ENCODE measurements at places on chromosomes 12 and 14.

- DNase-seq = no peak
These were observed 69.1 kb downstream of the TNFAIP2 start for GRCh38 chr14:103192246-103192840.

GRCh38 chr12:75481013-75481705 is 604 bp downstream of the GLIPR1 start:
- DNase-seq = no peak

DNA sequence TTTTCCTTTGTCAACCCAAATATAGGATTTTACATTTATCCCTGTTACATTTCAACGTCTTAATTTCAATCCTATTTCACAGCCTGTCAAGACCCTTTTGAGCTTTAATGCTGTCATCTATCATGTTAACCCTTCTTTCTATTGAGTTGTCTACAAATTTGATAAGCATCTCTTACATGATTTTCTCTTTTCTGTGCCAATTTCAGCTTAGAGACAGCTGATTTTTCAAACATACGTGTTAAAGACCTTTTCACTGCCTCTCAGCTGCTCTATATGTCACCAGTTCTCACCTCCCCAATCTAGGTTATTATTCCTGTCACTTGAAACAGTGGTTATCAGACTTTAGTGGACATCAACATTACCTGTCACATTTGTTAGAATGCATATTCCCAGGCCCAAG is 181.3 kb downstream of the GXYLT1 start:
- no peak for DNase-seq

GRCh38 chr12:21538061-21538653 is 12.1 kb downstream of the SPX start:
- DNase-seq = no peak

GRCh38 chr14:77544571-77544970 is 46.0 kb upstream of the ISM2 start:
- DNase-seq = no peak

GRCh38 chr14:74475678-74476077 is 17.4 kb downstream of the NPC2 start:
- DNase-seq = no peak

DNA sequence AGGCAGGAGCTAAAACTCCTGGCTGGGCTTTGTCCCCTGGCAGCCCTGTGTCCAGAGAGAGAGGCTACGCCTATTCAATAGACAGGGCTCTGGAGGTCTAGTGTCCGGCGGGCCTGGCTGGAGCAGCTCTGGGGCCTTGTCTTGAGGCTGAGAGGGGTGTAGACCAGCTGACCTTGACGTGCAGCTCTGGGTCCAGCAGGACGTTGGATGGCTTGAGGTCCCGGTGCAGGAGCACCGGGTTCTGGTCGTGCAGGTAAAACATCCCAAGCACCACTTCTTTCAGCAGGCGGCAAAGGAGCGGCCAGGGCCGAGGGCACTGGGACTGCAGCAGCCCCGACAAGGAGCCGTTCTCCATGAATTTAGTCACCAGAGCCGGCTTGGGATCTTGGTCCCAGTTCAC is 948 bp downstream of the RIPK3 start:
- no peak for DNase-seq

GRCh38 chr14:41362139-41362538 is 244.5 kb upstream of the LRFN5 start:
- DNase-seq = no peak

DNA sequence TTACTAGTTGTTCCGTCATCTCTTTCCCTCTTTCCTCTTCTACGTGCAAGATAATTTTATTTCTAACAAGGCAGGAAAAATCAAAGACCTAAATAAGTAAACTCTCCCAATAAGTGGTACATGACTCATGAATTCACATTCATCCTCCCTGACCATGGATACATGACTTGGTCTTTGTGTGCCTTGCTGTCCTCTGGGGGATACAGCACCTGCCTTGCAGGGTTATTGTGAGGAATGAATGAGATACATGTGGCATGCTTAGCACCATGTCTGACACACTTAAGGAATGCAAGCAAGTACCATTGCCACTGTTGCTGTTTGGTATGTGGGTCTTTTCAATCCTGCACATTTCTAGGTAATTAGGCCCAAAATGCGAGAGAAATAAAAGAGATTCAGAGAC is 208.4 kb downstream of the DPF3 start:
- DNase-seq = no peak

DNA sequence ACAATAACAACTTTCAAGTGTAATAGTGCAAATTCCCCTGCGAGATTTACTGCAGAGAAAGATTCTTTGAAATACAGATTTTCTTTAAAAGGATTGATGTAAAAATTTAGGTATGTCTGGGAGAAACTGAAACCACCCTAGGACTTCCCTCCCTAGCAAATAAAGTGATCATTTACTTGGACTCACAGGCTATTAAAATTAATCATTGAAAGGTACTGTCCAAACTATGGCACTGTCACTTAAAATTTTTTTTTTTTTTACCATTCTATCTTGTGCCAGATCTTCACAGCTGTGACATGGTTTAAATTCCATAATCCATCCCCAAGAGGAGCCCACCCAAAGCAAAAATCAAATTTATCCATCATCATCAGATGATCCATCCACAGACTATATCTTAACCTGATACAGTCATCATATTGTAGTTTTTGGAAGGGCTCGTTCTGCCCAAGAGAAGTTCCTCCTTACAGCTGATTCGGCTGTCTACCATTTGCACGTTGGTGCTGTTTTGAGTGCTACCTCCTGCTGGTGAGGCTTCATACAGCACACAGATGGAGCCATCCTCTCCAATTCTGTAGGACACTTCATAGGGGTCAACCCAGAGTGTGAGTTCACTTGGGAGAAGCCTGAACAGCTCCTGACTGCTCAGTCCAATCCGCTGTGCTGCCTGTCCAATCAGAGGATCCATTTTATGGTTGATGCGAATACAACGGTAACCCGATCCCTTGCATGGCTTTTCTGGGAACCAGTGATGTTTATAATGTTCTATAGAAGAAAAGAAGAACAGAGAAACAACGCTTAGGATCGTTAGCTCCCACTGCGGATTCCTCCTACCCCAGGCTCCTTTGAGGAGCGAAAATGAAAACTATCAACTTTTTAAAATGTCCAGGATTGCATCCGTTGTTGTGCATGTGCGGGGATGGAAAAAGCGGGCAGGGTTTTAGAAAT is 1.7 kb downstream of the BTG1 start:
- DNase-seq = peak; percentile 57

DNA sequence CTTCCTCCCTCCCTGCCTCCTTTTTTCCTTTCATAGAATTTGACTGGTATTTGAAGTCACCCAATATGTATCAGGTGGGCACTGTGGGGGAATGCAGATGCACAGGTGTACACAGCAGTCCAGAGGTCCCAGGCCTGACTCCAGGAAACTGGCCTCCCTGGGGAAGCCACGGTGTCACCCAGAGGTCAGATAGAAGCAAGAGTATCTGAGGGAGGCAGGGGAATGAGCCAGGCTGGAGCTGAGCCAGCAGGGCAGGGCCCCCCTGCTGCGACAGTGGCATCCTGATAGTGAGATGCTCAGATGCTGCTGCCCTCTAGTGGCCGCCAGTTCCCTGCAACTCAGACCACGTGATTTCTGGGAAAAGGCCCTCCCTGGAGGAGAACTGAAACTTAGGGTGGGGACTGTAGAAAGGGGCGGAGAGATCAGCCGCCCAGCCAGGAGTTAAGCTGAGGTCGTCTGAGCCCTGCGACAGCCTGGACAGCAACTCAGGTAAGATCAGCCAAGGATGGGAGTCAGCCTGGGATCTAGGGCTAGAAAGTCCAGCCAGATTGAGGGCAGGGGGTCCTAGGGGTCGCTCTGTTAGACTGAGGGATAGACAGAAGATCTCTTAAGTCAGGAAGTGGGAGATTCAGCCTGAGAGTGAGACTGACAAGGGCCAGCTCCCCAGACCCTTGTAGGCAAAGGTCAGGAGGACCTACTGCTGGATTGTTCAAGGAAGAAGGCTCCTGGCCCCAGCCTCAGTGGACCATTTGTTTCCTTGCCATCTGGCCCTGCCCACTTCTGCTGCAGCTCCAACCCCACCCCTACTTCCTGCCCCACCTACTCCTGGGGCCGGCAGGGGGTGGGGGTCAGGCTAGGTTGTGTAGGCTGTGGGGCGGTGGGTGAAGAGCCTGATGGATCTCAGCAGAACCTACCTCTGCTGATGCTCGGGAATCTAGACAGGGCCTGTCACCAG is at the start of gene IRF9:
Gene IRF9, plus strand, starts transcription at position 416 of the 955 bp plus-strand sequence. CDS start 880 bp downstream, outside the sequence.
- peak; percentile 100 for DNase-seq

- no peak for DNase-seq
These were observed 197.3 kb upstream of the CPNE8 start for GRCh38 chr12:39102474-39103209.

- peak; percentile 36 for DNase-seq
These were observed 24.5 kb downstream of the GPRC5D start for GRCh38 chr12:12927211-12928079.

- no peak for DNase-seq
These were observed 3.0 kb downstream of the ETV6 start for GRCh38 chr12:11652351-11653040.

- no peak for DNase-seq
These were observed 19.5 kb downstream of the KCNA5 start for GRCh38 chr12:5063149-5063548.

DNA sequence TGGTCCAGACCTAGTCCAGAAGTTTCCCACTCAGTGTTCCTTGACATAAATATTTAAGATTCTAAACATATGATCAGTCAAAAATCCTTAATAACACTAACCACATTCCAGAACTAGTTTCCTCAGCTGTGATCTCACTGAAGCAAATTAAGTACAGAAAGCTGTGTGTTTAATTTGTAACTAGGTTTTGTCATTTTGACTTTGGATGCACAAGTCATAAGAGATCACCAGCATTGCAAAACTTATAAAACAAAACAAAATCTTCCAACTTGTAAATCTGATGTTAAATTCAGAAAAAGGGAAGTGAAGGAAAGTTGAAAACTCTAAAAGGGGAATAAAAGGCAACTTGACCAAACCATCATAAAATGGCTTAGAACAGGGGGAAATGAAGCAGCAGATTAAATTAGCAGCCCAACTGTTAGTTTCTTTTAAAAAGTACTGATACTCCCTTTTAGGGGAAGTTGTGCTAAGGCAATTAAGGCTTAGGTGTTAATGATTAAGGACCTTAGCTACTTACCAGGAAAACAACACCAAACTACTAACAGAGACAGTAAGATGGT is 56.6 kb downstream of the SH2B3 start:
- DNase-seq = no peak

- DNase-seq = no peak
These were observed 8.6 kb downstream of the RAN start for GRCh38 chr12:130880411-130880885.

DNA sequence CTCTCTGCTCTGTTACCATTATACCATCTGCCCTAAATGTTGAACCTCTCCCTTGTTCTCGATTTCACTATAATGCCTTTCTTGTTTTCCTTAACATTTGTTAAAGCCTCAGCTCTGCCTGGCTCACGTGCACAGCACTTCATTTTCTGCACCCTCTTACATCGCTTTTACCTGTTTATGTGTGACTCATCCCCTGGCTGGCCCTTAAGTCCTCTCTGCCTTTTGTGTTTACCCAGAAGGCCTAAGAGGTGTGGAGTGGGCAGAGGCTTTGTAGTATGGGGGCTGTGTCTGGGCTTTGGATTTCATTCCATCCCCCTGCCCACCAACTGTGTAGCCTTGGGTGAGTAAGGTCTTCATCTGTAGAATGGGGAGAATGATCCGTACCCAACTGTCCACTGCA is 36.5 kb downstream of the UBE3B start:
- DNase-seq = no peak

DNA sequence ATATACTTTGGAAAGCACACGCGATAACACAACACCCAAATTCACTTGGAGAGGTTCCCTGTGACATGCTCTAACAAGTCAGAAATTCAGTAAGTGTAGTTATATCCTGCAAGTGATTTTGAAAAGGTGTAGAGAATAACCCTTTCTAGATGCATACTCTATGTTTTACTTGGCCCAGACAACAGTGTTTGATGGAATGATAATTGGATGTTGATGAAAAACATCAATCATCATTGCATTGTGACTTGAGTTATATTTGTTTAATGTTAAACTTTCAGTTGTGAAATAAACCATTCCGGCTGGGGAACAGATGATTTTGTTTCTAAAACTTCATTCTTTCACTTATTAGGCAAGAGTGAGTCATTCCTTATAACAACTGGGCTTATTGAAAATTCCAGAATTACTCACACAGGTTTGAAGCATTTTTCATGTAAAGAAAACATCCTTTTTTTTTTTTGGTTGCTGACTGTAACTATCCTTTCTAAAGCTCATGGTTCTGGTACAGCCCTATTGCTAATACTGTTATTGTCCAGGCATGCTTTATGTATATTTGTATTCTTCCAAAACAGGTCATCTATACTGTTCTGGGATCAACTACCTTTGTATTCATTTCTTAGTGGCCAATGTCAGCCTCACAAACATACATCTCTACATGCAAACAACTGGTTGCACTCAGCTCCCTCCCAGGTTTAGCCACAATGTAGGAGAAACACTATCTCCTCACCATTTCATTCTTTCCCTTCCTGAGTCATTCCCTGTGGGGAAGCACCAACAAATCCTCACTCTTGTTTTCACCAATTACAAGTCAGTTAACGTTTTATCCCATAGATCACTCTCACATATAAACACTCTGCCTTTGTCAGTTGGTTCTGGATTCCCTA is 121.2 kb upstream of the LRIG3 start:
- no peak for DNase-seq

DNA sequence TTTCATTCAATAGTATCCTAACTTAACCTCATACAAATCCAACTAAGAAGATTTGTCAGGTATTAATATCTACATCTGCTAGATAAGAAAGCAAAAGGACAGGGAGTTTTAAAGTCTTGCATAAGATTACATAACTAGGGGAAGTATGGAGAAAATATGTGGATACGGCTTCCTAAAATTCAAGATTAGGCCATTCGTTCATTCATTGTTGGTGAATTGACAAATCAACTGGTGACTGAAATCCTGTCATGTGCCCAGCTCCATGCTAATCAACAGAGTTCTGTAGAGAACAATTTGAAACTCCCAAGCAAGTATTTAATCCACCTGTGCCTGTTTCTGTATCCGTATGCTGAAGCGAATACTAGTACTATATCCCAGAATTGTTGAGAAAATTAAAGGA is 260.9 kb upstream of the USP15 start:
- DNase-seq = no peak

DNA sequence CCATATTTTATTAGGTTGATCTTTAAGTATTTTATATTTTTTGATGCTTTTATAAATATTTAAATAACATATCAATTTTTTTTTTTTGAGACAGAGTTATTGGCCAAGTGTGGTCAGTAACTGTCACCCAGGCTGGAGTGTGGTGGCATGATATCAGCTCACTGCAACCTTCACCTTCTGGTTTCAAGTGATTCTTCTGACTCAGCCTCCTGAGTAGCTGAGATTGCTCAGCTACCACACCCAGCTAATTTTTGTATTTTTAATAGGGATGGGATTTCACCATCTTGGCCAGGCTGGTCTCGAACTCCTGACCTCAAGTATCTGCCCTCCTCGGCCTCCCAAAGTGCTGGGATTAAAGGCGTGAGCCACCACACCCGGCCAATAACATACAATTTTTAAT is 71.1 kb downstream of the FUT8 start:
- no peak for DNase-seq

GRCh38 chr12:45914090-45914489 is 76.3 kb downstream of the SCAF11 start:
- DNase-seq = no peak

- no peak for DNase-seq
These were observed 20.6 kb upstream of the EML1 start for GRCh38 chr14:99772371-99773283.

Data from tibial nerve (tissue), 4 donors.